ENCODE measurements at places on chromosomes 12 and 14.
A peak's percentile ranks its signal among the peaks of the same experiment; 100 is the strongest.

DNA sequence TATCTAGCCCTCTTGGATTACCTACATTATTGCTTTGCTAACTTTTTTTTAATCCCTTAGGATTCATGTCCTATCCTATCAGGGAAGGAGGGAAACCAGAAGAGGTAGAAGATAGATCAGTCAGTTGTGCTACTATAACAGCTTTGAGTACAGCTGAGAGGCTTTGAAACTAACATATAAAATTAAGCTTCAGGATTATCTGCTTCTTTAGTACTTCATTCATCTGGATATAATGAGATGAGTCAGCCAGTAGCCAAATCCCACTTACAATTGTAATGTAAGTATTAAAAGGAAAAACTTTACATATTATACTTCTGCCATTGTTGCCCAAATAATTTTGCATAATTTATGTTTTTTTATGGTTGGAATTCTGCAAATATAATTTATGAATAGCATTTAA lies 33.4 kb upstream of the ANO6 start:
- DNase-seq = peak; percentile 31

- no peak for DNase-seq
Observed at GRCh38 chr12:44240186-44240585, 404.3 kb downstream of the TMEM117 start.

DNA sequence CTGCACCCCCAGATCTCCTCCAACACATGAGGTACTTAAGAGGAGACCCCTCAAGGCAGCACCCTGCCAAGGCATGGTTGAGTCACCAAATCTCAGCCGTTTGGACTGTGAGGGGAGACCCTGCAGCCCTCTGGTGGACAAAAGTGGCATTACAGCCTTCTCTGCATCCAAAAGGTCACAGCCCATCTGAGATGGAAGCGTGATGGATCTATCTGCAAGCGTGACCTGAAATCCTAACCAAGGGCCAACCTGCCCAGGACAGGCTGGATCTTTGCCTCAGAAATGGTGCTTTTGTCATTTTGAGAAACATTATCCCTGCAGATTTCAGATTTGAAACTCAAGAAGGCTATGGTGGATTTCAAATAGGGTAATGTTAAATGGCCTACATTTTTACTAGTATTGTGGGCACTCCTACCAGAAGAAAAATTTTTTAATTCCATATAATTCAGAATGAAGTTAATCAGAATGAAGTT lies 23.7 kb upstream of the DHRS4 start:
- DNase-seq = peak; percentile 68

GRCh38 chr12:95994476-95994875 lies 1.7 kb downstream of the HAL start:
- DNase-seq = no peak

- DNase-seq = peak; percentile 53
Observed at GRCh38 chr12:80321653-80322052, 122.4 kb upstream of the PTPRQ start.

GRCh38 chr12:122082621-122083356 lies 4.2 kb downstream of the MLXIP start:
- no peak for DNase-seq

DNA sequence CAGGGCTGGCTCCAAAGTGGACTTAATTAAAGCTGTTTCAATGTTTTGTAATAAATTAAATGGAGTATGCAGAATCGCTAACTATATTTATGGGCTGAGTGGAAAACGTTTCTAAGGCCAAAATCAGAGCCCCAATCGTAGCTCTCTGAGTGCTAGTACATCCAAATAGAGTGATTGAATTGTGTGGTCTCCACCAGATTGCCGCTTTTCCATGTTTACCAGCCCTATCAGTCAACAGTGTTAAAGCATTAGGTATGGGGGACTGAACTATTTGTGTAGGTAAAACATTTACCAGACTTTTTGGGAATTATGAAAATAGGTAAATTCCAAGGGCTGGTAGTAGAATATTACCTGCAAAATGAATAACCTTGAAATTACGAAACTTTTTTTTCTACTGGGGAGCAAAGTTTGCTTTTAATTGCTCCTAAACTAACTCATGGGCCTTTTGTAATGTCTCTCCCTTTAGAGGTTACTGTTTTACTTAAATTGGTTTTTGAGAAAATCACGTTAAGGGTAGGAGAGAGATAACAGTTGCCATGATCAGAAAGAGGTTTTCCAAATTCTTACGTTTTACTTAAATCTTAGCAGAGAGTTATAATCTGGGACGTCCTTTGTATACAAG lies 28.0 kb upstream of the METAP2 start:
- DNase-seq = no peak

- no peak for DNase-seq
Observed at GRCh38 chr14:61381553-61381952, 60.2 kb downstream of the PRKCH start.

- no peak for DNase-seq
Observed at GRCh38 chr14:70317091-70317968, 42.2 kb downstream of the COX16 start.

DNA sequence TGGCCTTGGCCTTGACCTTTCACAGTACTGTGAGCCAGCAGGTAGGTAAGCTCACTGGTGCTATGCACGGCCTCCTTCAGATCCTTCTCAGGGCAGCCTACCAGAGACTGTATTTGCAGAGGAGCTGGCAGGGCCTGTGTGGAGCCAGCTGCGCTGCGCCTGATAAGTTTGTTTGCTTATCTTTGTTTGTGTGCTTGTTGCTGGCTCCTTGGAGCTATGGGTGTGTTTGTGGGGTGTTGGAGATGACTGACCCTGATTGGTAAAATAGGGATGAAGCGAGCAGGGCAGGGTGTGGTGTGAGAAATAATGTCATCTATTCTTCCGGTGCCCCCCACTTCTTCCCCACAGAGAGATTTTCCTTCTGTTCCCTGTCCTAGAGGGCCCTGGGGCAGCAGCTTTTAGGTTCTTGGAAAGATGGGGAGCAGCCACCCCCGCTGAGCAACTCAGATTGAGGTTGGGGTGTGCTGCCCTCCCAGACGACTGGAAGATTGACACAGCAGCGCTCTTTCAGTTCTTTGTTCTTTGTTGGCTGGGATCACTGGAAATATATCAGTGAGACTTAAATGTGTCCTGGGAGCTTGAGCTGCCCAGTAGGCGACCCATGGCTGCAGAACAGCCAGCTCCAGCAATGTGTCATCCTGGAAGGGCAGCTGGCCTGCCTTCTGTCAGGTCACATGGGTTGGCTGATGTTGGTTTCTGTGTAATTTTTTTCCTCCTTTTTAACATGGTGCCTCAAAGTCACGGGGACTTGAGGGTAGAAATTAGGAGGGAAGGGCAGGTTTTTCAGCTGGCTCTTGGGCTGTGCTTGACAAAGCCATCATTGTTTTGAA lies 19.6 kb downstream of the MLXIP start:
- peak; percentile 76 for DNase-seq
